ENCODE measurements at places on chromosomes 16 and 17.

DNA sequence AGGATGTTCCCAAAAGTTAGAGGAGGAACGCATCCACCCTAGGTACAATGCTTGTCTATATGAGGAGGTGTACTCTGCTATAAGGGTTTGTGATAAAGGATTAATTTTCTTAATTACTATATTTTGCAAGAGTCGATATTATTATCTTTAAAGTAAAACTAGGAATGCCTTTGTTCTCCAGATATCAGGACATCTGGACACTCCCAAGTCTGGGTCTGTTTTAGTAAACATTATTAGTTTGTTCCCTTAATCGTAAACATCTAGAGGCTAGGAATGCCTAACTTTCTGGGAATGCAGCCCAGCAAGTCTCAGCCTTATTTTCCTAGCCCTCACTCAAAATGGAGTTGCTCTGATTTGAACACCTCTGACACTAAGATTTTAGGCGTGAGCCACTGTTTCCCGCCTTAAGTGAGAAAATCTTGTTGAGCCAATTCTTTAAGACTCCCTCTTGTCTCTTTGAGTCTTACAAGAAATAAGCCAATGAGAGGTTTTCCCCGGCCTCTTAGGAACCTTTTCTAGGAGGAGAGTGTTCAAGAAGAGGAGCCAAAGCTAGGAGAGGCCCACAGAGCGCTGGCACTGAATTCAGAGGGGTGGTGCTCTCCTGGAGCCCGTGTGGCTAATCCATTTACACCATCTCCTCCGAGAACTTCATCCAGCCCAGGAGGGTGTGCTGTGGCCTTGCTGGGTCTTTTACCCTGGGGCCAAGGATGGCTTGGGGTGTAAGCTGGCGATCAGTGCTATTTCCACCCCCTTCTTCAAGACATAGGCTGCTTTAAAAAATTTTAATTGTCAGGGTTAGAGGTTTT, 40.9 kb downstream of the SMARCE1 start:
- DNase-seq, result no peak

DNA sequence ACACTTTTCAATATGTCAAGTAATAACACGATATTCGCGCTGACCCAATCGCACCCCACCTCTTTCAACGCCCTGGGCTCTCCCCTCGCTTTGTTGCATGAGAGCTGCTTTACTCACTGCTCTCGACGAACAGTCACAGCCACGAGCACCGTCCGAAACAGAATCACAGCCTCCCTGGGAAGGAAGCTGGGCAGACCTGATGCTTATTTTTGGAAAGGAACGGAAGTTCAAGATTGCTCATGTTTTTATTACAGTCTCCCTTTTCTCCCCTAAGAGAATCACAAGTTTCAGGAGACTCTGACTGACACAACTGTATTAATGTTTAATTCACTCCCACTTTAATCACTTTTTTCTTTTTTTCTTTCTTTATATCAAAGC, 67.8 kb downstream of the ANKRD11 start:
- DNase-seq, result no peak

DNA sequence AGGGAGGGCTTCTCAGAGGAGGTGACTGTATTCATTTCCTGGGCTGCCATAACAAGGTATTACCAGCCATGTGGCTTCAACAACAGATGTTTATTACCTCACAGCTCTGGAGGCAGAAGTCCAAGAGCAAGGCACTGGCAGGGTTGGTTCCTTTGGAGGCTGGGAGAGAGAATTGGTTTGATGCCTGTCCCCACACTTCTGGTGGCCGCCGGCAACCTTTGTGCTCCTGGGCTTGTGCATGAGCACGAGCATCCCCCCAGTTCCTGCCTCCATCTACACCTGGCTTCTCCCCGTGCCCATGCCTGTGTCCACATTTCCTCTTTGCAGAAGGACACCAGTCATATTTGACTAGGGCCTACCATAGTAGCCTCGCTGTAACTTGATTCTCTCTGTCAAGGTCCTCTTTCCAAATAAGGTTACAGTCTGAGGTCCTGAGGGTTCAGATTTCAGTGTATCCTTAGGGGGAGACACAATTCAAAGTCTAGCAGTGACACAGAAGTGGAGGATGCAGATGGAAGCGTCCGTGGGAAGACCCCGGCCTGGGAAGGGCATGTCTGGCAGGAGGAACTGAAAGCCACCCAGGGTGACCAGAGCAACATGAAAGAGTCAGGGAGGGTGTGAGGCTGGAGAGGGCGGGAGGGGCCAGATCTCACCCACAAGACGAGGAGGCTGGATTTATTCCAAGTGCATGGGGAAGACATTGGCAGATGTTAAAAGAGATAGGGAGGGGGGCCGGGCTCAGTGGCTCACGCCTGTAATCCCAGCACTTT, 188.2 kb upstream of the HSBP1 start:
- no peak for DNase-seq

DNA sequence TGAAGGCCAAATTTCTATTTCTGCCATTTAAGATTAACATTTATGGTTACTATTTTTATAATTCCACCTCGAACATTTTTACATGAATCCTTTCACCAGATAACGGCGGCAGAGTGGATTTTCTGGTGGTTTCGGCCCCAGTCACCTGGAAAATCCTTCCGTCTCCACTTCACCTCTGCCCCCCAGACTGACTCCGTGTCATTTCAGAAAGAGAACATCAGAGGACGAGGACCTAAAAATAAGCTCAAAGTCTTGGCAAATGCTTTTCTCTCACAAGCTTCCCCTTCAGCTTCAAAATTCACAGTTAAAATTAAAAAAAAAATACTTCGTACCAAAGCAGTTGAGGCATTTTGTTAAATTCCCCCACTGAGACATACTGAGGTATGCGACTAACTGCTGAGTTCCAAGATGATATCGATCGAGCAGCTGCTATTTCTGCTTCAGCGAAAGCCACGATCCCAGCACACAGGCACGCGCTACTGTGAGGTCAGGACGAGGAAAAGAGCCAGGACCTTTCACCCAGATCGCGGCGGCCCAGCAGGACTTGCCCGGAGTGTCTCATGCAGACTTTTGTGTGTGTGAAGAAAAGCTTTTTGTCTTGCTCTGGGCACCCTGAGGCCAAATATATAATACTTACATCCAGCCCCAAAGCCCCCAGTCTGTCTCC, 36.8 kb downstream of the ASPA start:
- no peak for DNase-seq

GRCh38 chr17:38693700-38694329, 11.3 kb upstream of the MLLT6 start:
- DNase-seq, result no peak

DNA sequence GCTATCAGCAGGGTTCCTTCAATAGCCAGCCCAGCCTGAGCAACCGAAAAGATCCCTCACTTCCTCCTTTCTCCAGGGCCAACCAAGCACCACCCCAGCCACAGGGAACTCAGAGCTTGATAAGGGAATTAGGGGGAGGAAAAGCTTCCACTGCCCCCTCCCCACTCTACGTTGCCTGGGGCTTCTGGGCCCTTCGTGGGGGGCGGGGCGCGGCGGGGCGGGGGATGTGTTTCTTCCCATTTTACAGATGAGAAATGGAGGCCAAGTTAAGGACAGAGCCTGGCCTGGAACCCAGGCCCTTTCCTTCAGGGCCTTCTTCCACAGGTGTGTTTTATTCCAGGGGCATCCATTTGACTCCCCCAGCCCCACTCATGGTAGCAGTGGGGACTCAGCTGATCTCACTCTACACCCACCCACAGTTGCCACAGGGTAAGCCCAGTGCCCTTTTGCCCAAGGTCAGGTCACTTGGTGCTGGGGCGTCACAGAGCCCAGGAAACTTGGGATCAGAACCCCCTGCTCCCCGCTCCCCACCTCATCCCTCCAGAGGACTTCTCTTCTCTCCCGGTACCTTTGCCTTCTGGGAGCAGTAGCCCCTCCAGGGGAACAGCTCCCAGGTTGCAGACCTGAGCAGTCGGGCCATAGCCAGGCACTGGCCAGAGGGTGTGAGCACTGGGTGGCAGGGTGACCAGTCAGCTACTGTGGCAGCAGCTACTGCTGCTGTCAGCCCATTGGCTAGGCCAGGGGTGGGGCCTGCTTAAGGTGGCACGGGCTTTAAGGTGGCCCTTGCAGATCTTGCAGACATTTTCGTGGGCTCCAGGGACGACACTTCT, at the start of gene LDHD:
Gene LDHD (minus strand): TSS at position 700 of the 830 bp plus-strand sequence. CDS start 60 bp downstream, at position 640.
- DNase-seq, result no peak

- DNase-seq, result peak; percentile 14
These were observed 14.6 kb upstream of the CD79B start for GRCh38 chr17:63946440-63947363.

- no peak for DNase-seq
These were observed 37.3 kb downstream of the SMG6 start for GRCh38 chr17:2266045-2266864.

- no peak for DNase-seq
These were observed 31.9 kb downstream of the NMT1 start for GRCh38 chr17:45092911-45093430.

- no peak for DNase-seq
These were observed 19.3 kb downstream of the ZNF750 start for GRCh38 chr17:82820278-82821251.

DNA sequence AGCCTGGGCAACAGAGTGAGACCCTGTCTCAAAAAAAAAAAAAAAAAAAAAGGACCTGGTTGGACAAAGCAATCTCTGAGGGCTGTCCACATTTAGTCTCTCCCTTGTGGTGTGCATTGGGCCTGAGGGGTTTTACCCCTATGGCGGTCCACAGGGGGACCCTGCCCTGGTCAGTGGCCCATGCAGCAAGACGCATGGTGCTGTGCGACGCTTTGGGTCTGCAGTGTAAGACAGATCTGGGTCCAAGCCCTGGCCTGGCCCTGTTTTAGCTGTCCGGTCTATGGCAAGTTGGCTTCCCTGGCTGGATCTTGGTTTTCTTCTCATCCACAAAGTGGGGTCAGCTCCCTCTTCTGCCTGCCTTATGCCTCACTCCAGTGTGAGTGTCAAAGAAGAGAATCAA, 123.2 kb upstream of the NLRP1 start:
- no peak for DNase-seq

- DNase-seq, result no peak
These were observed 71.0 kb downstream of the COPRS start for GRCh38 chr17:31787857-31788570.

DNA sequence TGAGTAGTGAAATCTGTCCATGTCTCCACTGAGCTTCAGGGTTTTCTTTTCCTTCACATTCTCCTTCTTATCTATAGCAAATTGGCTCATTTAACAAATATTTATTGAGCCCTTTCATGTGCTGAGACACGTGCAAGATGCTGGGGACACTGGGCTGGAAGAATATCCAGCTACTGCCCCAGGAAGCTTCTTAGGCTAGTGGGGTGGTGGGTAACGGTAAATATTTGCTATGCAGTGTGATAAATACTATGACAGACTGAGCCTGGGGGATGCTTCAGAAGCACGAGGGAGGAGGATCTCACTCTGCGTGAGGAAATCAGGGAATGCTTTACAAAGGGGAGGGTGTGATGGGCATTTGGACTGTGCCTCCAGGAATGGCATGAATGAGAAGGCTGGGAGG, 524.1 kb downstream of the GRIN2A start:
- DNase-seq, result no peak

GRCh38 chr17:7955414-7956227, 23.6 kb downstream of the CNTROB start:
- no peak for DNase-seq

DNA sequence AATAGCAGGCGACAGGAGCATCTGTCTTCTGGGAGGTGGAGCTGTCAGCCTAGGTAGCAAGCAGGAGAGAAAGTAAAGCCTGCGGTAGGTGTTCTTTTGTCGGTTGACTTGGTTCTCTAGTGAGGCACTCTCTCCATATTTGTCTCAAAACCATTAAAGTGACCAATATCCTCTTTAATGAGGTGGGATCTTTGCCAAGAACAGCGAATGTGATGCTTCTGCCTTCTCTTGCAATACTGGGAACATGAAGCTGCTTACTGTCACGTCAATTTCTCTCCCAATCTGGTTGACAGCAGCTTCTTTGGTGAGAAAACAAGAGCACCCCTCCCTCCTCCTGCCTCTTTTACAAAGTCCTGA, 176.7 kb downstream of the ABCC12 start:
- DNase-seq, result no peak

GRCh38 chr16:24991349-24991748, 23.8 kb downstream of the ARHGAP17 start:
- no peak for DNase-seq

GRCh38 chr17:66414561-66415175, 112.3 kb downstream of the PRKCA start:
- DNase-seq, result no peak

- DNase-seq, result no peak
These were observed 87.5 kb downstream of the SOCS1 start for GRCh38 chr16:11168386-11169051.

DNA sequence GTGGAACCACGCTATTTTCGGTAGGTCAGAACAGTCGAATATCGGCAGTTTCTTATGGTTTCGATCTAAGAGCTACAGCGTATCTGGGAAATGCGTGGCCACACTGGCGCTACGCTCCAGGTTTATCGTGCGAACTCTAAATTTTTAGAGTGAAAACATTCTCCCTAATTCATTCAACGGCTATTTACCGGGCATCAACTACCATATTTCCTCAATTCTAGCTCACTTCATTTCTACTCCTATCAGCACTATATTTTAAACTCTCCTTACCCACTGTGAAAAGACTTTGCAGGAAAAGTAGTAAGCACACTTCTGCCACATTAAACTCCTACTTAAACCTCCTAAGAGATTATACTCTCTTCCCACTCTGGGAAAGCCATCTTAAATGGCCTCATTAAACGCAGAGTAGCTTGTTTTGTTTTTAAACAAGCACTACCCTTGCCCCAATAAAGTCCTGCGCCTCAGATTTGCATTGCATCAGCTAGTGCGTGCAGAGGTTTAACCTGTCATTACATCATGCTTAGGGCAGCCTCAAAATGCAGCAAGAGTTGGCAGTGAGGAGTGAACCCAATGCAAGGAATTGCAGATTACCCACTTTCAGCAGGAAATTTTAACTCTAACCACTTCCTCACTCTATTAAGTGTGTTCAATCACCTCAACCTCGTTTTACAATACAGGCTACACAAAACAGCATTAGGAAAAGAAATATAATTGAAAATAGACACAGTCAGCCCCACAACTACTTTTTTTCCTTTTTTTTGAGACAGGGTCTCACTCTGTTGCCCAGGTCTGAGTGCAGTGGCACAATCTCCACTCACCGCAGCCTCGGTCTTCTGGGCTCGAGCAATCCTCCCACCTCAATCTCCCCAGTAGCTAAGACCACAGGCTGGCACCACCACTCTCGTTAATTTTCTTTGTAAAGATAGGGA, 18.8 kb downstream of the SIAH1 start:
- DNase-seq, result peak; percentile 3

- DNase-seq, result no peak
These were observed 5.8 kb downstream of the CMC2 start for GRCh38 chr16:81000873-81001272.
